ENCODE measurements at places on chromosomes 7 and 10. TPM values are rescaled to one million over a fixed set of nuclear protein-coding genes. Genes with fewer than 3 reads are reported as not detected.

Gene EPO
- not detected for total RNA-seq

Gene ATRNL1
- 7.7 TPM for total RNA-seq

Gene CPA5
- total RNA-seq: not detected

Gene CALML5
- not detected for total RNA-seq

Gene NPFFR1
- not detected for total RNA-seq

Gene ADD3
- total RNA-seq: 371 TPM

Gene SAP25
- total RNA-seq: not detected

Gene HMX2
- total RNA-seq: not detected

Data from melanocyte of skin (primary cell).